ENCODE measurements at places on chromosomes 11 and 22. TPM values are rescaled to one million over a fixed set of nuclear protein-coding genes. Genes with fewer than 3 reads are reported as not detected.

DNA sequence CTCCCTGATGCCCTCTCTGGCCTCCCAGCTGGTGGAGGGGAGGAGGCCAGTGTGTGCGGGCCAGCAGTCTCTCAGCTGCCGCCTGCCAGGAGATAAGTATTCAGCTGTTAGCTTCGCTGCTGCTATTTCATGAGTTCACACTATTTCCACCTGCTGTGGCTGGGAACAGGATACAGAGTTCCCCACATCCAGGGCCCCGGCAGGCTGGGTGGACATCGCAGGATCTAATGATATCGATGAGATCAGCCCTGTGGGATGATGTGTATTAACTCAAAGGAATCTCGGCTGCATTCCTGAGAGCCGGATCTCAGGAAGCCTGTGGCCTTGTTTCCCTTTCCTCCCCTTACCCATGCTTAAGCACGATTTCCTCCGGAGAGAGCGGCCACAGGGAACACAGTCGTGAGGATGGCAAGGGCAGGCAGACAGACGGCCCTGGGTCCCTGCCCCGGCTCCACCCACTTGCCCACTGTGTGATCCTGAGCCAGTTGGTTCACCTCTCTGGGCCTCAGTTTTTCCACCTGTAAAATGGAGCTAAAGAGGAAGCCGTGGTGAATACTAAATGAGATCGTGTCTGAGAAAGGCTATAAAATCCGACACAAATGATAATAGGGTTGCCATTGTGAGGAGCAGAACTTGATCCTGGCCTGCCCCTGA, 6.5 kb upstream of the PVALB start:
- DNase-seq, result no peak

- no peak for DNase-seq
Observed at GRCh38 chr11:116545912-116546311, 226.9 kb downstream of the BUD13 start.

The NLRP10 gene
- not detected for total RNA-seq

DNA sequence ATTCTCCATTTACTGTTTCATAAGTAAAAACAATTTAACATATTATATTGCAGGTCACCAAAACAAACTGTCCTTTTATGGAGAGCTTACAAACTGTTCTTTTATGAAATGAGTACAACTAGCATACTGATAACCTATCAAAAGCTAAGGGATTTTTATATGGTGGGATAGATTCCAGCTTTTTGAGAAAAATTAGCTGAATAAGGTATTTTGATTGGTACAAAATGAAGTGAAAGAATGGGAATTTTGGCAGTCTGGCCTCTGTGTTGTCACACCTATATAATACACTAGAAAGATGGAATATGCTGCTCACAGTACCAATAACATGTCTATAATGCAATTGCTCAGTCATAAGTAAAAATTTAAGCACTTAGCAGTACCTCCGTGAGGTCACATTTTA, 11.4 kb downstream of the TRAF6 start:
- no peak for DNase-seq

All from CD4-positive, CD25-positive, alpha-beta regulatory T cell (primary cell).